GM12864 (cell line): ENCODE measurements at places on chromosomes 7 and 10.
A peak's percentile ranks its signal among the peaks of the same experiment; 100 is the strongest.

- no peak for DNase-seq
Measured at GRCh38 chr10:61100887-61101286, 156.9 kb upstream of the RHOBTB1 start.

DNA sequence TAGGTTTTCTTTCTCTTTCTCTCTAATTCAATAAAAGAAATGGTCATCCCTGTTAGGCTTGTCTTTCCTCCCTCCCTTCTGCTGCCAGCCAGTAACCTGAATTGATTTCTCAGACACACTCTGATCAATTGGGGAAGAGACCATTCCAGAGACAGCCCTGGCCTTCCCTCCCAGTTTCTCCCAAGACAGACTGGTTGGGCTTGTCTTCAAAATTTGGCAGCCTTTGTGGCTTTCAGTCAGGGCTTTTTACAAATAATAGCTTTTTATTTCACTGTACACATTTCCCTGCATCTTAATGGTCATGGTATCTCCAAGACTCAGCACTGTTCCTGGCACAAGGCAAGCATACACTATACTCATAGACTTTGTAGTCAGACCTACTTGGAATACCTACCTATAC lies 33.9 kb downstream of the BCAP29 start:
- no peak for DNase-seq

GRCh38 chr10:98301664-98302319 lies 33.8 kb upstream of the LOXL4 start:
- no peak for DNase-seq

DNA sequence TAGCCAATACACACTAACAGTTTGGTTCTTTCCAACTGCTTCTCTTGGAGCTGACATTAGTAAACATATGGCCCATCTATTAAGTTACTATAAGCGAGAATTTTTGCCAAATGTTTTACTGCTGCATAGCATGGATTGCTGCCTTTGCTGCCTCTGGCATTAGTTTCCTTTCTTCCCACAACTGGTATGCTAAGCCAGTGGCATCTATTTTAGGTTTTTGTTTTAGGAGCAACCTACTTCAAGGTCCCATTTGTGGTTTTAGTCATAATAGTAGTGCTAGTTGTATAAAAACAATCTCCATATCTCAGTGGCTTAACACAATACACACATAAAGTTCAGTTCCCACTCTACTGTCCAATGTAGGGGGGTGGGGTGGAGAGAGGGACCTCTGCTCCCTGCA lies 25.9 kb upstream of the PANK1 start:
- DNase-seq = no peak

- no peak for DNase-seq
Measured at GRCh38 chr7:155458878-155459699, 1.2 kb downstream of the EN2 start.

GRCh38 chr10:48701139-48701901 lies 16.6 kb downstream of the WDFY4 start:
- DNase-seq = no peak

GRCh38 chr7:46486256-46487206 lies 565.5 kb upstream of the IGFBP3 start:
- no peak for DNase-seq

- DNase-seq = no peak
Measured at GRCh38 chr7:99296471-99296870, 23.8 kb downstream of the MYH16 start.

- DNase-seq = no peak
Measured at GRCh38 chr7:90755041-90755440, 158.9 kb downstream of the CDK14 start.

GRCh38 chr7:18162657-18163056 lies 135.0 kb upstream of the PRPS1L1 start:
- DNase-seq = no peak

- no peak for DNase-seq
Measured at GRCh38 chr10:70308121-70309060, 24.6 kb upstream of the NPFFR1 start.

DNA sequence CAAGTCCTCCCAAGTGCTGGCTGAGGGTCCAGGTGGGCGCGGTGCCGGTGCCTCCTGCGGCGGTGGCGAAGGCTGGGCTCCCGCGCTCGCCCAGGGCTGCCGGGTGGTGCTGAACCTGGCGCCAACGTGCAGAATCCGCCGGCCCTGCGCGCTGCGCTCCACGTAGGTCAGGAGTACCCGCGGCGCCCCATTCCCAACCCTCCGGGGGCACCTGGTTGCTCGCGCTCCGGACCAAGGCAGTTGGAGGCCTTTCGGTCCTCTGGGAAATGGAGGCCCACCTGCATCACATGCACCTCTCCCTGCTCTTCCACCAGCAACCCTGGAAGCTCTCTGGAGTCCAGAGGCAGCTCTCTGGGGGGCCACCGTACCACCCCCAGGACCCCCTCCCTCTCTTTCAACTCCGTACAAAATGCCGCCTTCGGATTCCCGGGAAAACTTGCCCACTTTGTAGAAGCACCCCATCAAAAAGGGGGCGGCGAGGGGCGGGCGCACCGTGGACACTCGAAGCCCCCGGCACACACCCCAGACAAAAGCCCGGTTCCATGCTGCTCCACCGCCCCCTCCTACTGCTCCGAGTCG lies 745 bp downstream of the SLC16A9 start:
- DNase-seq = no peak

DNA sequence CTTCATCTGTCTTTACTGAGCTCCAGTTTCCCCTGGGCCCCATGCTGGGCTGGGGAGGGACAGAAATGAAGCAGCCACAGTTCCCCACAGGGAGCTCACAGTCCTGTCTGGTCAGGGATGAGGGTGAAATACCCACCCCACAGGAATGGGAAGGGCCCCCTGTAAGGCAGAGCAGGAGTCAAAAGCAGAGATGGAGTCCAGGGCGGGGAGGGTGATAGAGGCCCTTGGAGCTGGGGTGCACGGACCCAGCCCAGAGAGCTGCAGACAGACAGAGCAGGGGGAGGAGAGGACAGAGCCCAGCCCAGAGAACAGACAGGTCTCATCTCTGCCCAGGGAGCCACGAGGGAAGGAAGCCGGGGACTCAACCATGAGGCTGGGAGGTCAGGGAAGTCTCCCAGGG lies 34.9 kb upstream of the ZNF488 start:
- no peak for DNase-seq

DNA sequence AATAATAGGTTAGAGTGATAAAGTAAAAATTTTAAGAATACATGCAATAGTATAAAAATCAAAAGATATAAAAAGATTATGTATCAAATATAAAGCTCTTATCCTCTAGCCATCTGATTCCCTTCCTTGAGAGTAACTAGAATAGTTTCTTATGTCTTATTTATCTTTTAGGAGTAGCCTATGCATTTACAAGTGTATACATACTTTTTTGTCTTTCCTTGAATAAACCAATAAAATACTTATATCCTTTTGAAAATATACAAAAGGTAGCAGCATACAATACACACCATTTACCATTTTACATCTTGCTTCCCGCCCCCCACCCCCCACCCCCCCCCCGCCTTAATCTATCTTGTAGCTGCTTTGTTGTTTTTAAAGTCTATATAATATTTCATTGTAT lies 31.4 kb downstream of the AHCYL2 start:
- no peak for DNase-seq

DNA sequence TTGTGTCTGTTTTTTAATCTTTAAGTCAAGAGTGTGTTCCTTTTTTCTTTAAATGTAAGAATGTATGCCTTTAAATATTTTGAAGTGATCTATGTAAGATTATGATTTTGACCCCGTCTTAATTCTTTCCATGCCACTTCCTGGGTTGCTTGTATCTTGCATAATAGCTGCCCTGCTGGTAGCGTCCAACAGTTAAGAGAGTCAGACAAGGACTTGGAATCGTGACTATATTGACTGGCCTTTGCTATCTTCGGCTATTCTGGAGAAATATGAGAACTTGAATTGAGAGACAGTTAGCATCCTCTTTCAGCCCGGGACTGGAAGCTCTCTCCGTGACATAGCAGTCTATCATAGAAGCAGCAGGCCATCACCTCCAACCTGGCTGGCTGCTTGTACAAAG lies 13.0 kb downstream of the NRP1 start:
- DNase-seq = no peak

GRCh38 chr7:155815332-155816191 lies 3.3 kb upstream of the SHH start:
- no peak for DNase-seq

DNA sequence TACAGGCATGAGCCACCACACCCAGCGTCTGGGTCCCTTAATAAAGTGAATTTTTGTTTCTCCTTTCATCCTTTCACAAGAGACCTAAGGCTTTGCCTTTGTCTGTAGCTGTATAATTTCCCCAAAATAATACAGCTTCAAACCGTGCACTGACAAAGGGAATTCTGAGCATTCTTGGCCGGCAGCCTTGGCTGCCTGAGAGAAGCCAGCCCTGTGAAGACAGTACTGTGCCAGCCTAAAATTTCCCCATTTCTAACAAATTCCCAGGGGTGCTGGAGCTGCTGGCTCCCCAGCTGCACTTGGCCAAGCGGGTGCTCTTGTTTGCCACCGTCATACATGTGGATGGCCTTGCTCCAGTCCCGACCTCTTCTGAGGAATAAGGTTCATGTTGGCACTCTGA lies 106.2 kb downstream of the ZMYND11 start:
- DNase-seq = no peak

DNA sequence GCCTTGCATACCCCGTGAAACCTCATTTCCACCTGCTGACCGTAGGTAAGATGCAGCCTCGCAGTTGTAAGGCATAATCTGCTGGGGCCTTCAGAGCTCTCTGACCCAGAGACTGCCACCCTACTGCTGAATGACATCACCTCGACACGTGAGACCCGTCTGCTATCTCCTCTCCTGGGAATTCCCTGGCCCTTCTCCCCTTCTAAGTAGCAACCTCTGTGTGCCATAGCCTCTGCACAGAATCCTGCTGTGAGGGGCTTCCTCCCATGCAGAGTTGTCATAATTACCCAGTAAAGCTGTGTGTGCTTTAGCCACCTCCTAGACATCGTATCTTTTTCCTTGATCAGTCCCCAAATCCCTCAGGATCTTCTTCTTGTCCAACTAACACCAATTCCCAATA lies 106.7 kb downstream of the CACNB2 start:
- no peak for DNase-seq

- no peak for DNase-seq
Measured at GRCh38 chr10:80699602-80700039, 161.9 kb downstream of the SH2D4B start.

DNA sequence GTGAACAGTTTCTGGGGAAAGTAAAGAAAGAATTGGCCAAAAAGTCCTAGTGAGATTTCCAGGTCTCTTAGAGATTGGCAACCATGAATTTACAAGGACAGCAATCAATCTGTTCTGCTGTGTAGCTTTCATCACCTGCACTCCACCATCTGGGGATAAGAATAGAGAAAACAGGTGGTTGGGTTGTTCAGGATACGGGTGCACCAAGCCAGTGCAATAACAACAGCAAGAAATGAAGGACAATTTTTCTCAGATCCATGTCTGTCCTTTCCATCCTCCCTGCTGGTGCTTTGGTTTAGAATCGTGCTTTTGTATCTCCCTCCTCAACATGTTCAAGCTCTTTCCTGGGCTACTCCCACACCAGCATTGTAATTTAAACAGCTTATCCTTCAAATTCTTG lies 787.7 kb downstream of the GRID1 start:
- no peak for DNase-seq

GRCh38 chr7:27921081-27921836 lies 181.3 kb downstream of the TAX1BP1 start:
- peak; percentile 57 for DNase-seq

DNA sequence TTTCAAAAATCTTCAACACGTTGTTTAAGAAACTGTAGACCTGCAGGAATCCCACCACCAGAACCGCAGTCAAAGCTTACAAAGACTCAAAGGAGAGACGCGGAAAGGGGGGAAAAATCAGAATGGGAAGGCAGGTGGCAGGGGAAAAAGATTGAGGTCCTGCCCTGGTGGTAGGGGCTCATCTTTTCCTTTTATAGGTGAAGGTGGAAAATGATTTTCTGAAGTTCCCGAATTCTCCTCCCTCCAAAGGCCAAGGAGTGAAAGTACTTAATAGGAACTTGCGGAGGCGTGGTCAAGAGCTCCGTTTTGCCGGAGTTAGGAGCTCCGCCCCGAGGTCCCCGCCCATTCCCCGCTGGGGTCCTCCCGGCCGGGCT lies 724 bp downstream of the BBIP1 start:
- DNase-seq = peak; percentile 81

GRCh38 chr10:64023926-64024470 lies 502.8 kb downstream of the REEP3 start:
- no peak for DNase-seq

- DNase-seq = no peak
Measured at GRCh38 chr7:31735991-31736982, 49.3 kb downstream of the PPP1R17 start.

DNA sequence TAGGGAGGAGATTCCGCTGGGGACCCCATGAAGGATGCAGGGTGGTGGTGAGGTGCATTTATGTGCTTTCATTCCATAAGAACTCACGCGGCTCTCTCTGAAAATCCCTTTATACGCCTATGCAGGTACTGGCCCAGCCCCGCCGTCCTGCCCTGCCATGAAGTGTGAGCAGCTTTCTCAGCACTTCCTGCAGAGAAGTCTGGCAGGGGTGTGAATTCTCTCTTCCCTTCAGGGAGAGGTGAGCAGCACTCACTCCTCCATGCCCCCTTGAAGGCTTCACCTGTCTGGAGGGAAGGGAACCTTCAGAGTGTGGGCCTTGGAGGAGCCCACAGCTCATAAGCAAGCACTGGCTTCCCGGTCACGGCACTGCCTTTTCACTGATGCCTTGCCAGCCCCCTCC lies 34.0 kb downstream of the PPP2R2D start:
- no peak for DNase-seq

DNA sequence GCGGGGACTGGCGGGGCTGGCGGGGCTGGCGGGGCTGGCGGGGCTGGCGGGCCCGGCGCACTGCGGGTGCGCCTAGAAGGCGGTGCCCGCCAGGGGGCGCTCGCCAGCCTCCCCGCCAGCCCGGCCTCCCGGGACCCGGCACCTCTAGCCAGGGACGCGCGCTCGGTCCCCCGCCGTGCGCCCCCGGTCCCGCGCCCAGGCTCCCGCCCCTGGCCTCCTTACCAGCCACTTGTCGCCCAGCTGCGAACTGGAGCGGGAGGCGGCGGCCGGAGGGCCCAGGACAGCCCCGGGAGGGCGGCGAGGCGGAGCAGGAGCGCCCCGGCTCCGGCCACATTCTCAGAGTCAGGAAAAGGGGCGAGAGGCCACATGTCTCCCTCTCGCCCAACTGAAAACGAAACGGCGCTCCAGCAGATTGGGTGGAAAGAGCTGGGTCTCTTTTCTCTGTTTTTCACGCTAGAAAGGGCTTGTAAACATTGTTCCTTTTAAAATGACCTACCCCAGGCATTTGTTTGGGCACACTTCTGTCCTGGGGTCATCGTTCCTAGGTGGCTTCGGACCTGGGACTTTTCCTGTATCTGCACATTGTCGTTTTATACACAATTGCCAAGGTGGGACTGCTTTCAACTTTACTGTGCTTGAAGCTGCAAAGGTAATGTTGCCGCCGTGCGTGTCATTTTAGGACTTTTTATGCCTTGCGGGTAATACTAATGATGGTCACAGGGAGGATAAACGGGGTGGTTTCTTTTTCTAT lies 378 bp upstream of the PRKCQ start:
- no peak for DNase-seq

GRCh38 chr7:31493714-31494181 lies 20.1 kb upstream of the ITPRID1 start:
- DNase-seq = no peak

GRCh38 chr7:34759477-34760125 lies 101.6 kb downstream of the NPSR1 start:
- peak; percentile 4 for DNase-seq

- DNase-seq = no peak
Measured at GRCh38 chr7:1329261-1329660, 96.6 kb downstream of the UNCX start.

- no peak for DNase-seq
Measured at GRCh38 chr10:109191341-109191740, 732.0 kb downstream of the XPNPEP1 start.

GRCh38 chr7:128155100-128155740 lies 85.9 kb upstream of the LEP start:
- DNase-seq = no peak
